ENCODE measurements at places on chromosomes 5 and 9. TPM values are rescaled to one million over a fixed set of nuclear protein-coding genes. Genes with fewer than 3 reads are reported as not detected.

The EQTN gene
- not detected for total RNA-seq

The CARTPT gene
- total RNA-seq, result not detected

The OTP gene
- total RNA-seq, result not detected

The PCDHB14 gene
- total RNA-seq, result not detected

The CDX1 gene
- not detected for total RNA-seq

The ZNF618 gene
- 0.19 TPM for total RNA-seq

GRCh38 chr5:107389130-107389774 lies 281.5 kb downstream of the EFNA5 start:
- H3K4me1 ChIP-seq, result peaks cover 20% of the 10 kb centered on the region
- DNase-seq, result peak; percentile 78

DNA sequence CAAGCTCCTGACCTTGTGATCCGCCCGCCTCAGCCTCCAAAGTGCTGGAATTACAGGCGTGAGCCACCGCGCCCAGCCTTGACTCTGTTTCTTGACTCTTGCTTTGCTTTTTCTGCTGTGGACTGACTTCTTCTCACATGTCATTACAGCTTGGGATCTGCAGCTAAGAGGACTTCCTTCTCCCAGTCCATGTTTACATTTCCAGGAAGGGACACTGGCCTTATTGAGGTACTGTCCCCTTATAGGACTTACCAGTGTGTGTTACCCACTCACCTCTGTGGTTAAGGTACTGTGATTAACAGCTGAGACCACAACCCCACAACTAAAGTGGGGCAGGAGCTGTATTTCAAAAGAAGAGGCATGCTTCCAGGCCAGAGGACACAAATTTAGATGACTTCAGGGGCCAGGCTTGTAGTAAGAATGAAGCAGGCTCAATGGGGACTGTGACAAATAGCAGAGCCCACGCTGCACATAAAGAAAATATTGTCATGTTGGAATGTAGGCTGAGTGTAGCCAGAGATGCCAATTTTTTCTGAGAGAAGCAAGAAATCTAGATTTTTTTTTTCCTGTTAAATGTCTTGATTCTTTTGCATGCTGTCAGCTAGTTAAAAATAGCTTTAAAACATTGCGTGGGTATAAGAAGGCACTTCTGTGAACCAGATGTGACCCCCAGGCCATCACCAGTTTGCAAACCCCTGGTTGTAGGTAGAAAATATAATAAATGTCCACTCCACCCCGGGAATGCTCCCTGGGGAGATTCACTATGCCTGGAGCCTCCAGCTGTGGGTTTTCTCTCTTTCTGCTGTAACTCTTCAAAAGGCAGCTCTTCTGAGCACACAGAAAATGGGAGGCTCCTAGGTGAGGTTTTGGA lies 75.0 kb downstream of the PTPDC1 start:
- no peak overlapping the region for H3K4me3 ChIP-seq
- H3K27ac ChIP-seq, result no peak overlapping the region
- peaks cover 2% of the 10 kb centered on the region for H3K4me1 ChIP-seq
- no peak for DNase-seq
- no peaks in the 10 kb centered on the region for H3K36me3 ChIP-seq
- H3K27me3 ChIP-seq, result peaks cover 1% of the 10 kb centered on the region

GRCh38 chr5:39273314-39273954 lies 54.1 kb upstream of the FYB1 start:
- H3K36me3 ChIP-seq, result no peaks in the 10 kb centered on the region
- no peak overlapping the region for H3K4me3 ChIP-seq
- no peaks in the 10 kb centered on the region for H3K27me3 ChIP-seq
- DNase-seq, result no peak
- H3K27ac ChIP-seq, result peak overlapping the region; percentile 70

DNA sequence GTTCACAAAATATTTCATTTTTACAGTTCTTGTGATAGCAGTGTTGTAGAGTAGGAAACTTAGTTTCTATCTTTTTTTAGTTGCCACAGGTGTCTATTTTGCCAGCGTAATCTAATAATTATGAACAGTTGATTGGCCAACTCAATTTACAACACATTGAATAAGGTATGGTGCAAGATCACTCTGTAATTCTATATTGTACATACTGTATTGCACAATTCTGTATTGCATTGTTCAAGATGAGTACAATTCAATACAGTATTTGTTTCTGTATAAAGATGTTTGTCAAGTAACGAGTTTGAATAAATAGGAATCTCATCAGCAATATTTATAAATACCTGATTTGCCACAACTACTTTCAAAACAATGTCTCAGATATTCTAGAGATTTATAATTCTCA lies 64.2 kb upstream of the HTR1A start:
- H3K27me3 ChIP-seq, result no peaks in the 10 kb centered on the region
- no peaks in the 10 kb centered on the region for H3K4me1 ChIP-seq
- H3K4me3 ChIP-seq, result no peak overlapping the region
- no peak overlapping the region for H3K27ac ChIP-seq
- no peaks in the 10 kb centered on the region for H3K36me3 ChIP-seq
- DNase-seq, result no peak

DNA sequence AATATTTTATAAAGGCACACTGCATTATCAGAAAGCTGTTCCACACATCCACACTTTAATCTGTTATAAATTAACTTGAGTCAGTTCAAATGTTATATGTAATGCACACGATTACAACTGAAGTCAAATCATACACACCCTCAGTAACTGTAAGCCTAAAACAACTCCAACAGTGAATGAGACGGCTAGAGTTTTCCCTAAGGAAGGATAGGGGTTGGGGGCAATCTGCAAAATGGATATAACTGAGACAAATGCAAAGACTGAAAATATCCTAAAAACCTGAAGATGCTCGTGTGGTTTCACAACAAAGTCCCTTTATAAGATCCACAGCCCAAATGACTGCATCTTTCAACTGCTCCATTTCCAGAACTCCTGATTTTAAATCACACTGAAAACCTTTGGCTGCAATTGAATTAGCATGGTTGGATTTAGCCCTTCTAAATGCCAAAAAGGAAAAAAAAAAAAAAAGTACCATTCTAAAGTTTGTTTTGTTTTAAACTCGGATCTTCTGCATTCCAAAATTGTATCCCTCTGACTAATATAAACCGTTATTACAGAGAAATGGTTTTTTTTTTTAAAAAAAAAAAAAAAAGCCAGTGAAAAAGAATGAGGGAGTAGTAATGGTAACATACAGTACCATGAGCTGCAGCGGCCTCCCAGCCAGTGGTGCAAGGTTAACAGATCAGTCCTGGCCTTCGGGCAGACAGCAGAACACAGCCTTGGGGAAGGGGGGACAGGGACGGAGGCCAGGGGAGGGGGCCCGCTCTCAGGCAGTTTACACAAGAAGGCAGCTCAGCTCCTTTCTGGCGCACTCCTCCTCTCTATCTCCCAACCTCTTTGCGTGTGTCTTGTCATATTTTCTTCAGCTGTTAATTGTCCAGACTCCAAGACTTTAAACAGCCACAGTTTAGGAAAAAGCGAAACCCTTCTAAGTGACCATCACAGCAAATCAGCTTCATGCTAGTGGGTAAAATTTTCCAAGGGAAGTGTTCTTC lies 166.1 kb downstream of the BNC2 start:
- no peak overlapping the region for H3K27ac ChIP-seq
- H3K27me3 ChIP-seq, result no peaks in the 10 kb centered on the region

- H3K36me3 ChIP-seq, result no peaks in the 10 kb centered on the region
- H3K27me3 ChIP-seq, result no peaks in the 10 kb centered on the region
- H3K4me1 ChIP-seq, result no peaks in the 10 kb centered on the region
- no peak overlapping the region for H3K4me3 ChIP-seq
Measured at GRCh38 chr5:53313145-53313544, 167.3 kb upstream of the FST start.

GRCh38 chr5:145847499-145848497 lies 12.7 kb upstream of the PRELID2 start:
- H3K4me1 ChIP-seq, result no peaks in the 10 kb centered on the region
- H3K4me3 ChIP-seq, result no peak overlapping the region
- H3K27me3 ChIP-seq, result peaks cover 4% of the 10 kb centered on the region
- no peaks in the 10 kb centered on the region for H3K36me3 ChIP-seq
